Activated CD8-positive, alpha-beta memory T cell treated with anti-CD3 and anti-CD28 coated beads for 4 hours (primary cell): ENCODE measurements at places on chromosomes 12 and 14.

- DNase-seq = no peak
These were observed 91.3 kb downstream of the TSPAN9 start for GRCh38 chr12:3168223-3169221.

- no peak for DNase-seq
These were observed 1.9 kb downstream of the TRIM9 start for GRCh38 chr14:51092965-51093364.

GRCh38 chr14:92480856-92481255, 32.7 kb upstream of the RIN3 start:
- no peak for DNase-seq

DNA sequence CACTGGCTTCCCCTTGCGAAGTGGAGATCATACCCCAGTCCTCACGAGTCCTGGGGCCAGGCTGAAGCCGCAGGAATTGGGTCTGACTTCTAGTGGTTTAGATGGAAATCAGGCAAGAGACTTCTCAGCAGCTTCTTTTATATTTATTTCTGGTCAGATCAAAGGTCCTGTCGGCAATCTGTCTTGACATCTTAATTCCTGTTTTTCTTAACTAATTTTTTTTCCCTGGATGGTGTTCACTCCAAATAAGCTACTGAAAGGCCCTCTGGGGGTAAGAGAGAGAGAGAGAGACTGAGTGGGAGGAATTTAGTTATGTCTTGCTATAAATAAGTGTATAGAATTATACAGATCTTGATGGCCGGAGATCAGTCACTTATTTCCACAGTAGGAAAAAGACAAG, 698.7 kb upstream of the TBX3 start:
- no peak for DNase-seq

DNA sequence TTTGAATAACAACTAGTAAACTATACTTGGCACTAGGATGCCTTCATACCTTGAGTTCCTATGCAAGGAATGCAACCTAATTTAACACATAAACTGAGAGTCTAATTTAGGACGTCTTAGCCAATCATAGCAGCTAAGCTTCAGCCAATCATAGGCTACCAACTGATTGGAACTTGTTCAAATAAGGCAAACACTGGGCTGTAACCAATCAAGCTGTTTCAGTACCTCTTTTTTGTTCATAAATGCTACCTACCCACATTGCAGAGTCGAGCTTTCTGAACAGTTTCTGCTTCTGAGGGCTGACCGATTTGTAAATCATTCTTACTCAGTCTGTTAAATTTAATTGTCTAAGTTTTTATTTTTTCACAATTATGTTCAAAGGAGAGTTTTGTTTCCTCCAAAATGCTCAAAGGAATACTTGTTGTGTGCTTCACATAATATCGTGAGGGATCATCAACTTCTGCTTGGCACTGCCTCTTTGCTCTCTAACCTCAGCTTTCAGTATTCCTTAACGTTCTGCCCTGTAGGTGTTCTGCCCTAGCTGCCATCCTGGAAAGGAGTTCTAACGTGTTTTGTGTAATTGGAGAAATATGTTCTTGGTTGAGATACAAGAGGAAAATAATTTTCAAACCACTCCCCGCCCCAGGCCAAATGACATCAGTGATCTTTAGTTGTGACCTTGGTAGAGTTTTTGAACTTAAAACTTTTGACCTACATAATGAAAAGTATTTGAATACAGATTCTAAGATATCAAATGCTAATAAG, 380.4 kb upstream of the MIS18BP1 start:
- no peak for DNase-seq
